ENCODE measurements at places on chromosomes 12 and 14. TPM values are rescaled to one million over a fixed set of nuclear protein-coding genes. Genes with fewer than 3 reads are reported as not detected.

Gene TCL1A
- total RNA-seq = not detected

Gene GPR68
- 0.28 TPM for total RNA-seq

Gene PIK3C2G
- not detected for total RNA-seq

Gene ANKRD33
- total RNA-seq = not detected

Gene BRI3BP
- total RNA-seq = 2.5 TPM

Gene EIF2S3B
- 6.8 TPM for total RNA-seq

Gene CCDC177
- not detected for total RNA-seq

Gene SLC4A8
- 5.2 TPM for total RNA-seq
